ENCODE measurements at places on chromosomes 13 and 19. TPM values are rescaled to one million over a fixed set of nuclear protein-coding genes. Genes with fewer than 3 reads are reported as not detected.

DNA sequence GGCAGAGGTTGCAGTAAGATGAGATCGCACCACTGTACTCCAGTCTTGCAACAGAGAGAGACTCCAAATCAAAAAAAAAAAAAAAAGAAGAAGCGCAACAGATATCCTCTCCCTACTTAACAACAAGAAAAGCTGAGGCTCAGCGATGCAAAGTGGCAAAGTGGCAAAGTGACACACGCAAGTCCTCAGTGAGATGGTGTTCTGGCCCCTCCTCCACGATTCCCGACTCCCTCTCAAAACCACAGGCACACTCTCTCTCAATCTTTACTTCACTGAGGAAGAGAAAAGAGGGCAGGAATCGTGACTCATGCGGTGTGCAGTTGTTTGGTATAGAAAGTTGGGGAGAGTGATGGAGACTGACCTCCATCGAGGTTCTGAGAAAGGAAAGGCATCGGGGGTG, 12.6 kb downstream of the FFAR2 start:
- no peak for DNase-seq

DNA sequence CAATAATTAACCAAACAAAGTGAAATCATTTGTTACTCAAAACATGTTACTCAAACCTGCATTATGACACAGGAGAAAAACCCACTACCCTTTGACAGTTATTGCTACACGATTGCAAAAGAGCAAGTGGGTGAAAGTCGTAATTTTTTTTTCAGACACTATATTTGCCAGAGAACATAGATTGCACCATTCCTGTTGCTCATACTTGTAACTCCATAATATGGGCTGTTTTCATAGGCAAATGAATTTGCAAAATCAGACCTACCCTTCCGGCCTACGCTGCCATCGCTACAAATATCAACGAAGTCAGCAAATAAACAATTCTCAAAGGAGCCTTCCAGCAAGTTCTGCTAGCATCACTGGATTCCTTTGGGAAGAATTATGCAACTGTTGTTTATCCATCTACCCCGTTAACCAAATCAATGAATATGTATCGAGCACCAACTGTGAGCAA, 396.5 kb downstream of the IRS2 start:
- DNase-seq = no peak

DNA sequence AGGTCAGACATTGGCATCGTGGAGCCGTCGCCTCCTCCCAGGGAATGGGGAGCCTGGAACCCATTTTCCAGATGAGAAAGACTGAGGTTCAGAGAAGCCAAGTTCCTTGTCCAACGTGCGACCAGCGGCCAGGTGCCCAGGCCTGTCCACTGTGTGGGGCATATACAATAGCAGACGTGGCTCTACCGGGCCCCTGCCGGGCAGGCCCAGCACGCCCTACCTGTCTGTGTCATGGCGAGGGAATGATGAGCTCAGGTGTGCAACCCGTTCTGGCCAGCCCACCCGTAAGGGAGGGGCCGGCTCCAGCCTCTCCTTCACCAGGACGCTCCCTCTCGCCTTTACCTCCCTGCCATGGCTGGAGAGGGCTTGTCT, 837 bp downstream of the GNA15 start:
- peak; percentile 26 for DNase-seq

GRCh38 chr13:109274188-109274821, 512.1 kb downstream of the IRS2 start:
- DNase-seq = no peak

DNA sequence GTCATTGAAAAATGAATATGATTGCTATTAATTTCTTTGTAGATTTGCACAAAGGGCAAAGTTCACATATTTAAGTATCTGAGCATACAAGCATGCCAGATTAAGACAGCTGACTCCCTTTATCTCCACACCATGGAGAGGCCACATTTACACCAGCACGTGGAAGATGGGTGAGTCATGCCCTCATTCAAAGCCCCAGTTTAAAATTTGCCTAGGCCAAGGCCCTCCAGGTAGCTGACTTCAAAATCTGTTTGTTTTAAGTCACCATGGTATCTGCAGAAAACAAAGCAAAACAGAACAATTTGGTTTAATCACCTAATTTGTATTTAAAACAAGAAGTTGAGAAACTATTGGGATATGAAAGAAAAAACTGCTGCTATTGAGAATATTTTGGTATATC, 109.2 kb downstream of the ESD start:
- DNase-seq = no peak

GRCh38 chr19:12496480-12496879, 11.9 kb upstream of the ZNF709 start:
- no peak for DNase-seq

GRCh38 chr13:24116131-24116530, 44.4 kb upstream of the SPATA13 start:
- no peak for DNase-seq

- no peak for DNase-seq
These were observed 118.2 kb upstream of the ARGLU1 start for GRCh38 chr13:106686163-106686562.

Gene OR10H1
- not detected for total RNA-seq

Data from activated naive CD8-positive, alpha-beta T cell treated with anti-CD3 and anti-CD28 coated beads, Interleukin-2, amount 10 ng/mL, durations not matched to agents 7 days and 5 days (primary cell).